ENCODE measurements at places on chromosomes 13 and 19. TPM values are rescaled to one million over a fixed set of nuclear protein-coding genes. Genes with fewer than 3 reads are reported as not detected.

DNA sequence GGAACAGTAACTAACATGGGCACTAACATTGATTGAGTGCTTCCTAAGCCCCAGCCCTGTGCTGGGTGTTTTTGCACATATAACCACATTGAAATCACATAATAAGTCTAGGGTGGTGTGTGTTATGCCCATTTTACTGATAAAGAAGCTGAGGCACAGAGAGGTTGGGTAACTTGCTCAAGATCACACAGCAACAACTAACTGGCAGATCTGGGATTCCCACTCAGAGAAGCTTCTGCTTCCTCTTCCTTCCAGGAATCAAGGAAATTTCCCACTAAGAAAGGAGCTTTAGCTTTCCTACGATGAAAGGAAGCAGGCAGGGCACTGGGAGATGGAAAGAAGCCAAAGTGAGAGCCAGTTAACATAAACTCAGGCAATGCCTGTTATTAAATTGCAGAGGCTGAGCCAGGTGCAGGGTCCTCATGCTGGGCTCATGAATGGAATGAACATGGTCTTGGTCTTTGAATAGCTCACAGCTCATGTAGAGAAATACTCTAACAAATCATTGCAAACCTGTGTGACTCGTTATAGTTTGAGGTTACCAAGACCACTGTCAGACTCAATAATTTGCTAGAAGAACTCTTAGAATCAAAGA lies 10.1 kb downstream of the SSC5D start:
- no peak for DNase-seq

DNA sequence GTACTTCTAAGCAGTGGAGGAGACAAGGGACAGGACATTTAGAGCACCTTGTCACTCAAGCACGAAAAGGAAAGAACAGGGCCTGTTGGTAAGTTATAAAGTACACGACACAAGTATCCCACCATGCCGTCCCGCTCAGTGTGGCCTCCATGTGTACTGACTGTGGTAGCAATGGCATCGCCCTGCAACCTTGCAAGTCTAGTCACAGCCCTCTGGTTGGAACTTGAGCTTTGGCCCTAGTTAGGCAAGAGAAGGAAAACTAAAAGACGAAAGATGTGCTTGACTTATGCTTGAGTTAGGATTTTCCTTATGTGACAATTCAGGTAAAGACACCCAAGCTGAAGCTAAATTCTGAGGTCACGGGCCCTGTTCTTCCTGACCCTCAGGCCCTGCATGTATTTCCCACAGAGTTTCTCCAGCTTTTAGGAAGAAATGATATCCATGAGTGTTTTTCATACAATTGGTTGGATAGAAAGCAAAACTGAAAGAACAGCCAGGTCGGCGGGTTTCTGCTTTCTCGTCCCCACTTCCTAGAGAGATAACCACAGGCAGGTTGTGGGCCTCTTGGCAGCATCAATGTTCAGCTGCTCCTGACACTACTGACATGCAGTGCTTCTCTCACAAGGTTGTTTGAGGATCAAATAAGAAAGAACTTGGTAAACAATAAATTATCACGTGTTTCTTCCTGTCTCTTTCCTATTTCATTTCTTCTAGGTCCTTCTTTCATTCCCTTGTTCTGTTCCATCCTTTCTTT lies 216.2 kb downstream of the IRS2 start:
- peak; percentile 1 for DNase-seq

DNA sequence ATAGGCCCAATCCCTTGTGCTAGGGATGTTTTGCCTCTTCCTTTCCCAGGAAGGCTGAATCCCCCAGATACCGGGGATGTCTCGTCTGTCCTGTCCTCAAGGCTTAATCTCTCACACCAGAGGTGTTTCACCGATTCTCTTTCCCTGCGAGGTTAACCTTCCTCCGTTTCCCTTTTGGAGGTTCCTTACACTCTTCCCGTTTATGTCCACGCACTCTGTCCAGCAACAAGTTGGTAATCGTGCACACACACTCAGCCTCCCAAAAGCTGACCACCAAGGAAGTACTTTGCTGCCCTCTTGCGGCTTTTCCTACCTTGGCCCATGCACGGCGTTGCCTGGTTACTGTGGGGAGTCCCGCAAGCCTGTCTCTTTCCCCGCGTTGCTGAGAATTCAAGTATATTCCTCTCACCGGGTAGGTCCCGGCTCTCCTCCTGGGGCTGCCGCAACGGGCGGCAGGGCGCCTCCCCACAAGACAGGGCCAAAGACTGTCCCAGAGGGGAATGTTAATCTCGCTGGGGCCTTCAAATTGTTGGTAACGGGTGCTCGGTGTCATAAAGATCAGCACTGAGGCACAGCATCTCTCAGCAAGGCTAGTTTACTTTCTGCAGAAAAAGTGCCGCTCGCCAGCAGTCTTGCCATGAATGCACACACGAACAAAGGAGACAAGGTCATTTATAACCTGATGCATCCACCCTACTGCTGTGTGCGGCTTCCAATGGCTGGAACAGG lies 36.7 kb upstream of the CD177 start:
- DNase-seq, result no peak

DNA sequence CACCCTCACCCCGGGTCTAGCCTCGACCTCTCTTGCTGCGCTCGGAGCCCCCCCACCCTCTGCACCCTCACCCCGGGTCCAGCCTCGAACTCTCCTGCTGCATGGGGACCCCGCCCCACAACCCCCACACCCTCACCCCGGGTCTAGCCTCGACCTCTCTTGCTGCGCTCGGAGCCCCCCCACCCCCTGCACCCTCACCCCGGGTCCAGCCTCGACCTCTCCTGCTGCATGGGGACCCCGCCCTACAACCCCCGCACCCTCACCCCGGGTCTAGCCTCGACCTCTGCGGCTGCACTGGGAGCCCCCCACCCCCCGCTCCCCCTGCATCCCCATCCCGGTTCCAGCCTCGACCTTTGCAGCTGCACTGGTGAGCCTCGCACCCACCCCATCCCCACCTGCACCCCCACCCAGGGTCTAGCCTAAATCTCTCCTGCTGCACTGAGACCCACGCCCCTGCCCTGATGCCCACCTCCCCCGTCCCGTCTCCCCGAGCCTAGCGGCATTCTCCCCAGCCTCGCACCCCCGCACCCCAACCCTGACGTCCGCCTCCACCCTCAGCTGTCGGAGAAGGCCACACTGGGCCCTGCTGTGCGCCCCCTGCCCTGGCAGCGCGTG lies 1.8 kb downstream of the CFD start:
- no peak for DNase-seq

GRCh38 chr13:43991773-43992201 lies 112.1 kb downstream of the LACC1 start:
- no peak for DNase-seq

- no peak for DNase-seq
Measured at GRCh38 chr13:96426167-96426566, 336.3 kb downstream of the HS6ST3 start.

DNA sequence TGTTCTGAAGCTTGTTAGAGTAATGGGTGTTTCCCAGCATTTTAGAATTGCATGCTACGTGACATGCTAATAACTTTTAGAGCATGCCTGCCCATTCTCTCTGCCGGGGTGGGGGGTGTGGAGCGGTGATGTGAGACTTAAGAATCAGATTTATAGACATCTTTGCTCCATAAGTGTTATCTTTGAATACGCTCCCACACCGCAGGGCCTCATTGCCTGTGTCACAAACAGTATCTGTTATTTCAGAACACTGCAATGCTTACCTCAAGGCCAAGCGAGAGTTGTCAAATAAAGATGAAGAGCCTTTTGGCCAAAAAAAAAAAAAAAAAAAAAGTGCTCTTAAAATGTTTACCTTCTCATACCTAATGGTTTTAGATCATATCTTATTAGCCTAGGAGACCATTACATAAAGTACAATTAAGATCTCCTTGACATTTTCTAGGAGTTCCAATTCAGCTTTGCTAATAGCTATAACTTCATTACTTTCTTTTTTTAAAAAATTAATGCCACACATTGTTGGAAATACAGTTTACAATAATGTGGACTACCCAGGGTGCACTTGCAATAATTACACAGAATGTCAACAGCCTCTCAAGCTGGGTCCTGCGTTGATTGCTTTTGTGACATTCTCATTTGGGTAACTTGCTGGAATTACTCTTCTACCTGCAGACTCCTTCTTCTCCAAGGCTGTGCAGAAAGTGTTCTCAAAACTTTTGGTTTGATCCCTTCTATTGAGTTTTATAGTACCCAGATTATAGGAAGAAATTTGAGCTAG lies 525.3 kb downstream of the KLF12 start:
- DNase-seq, result no peak

DNA sequence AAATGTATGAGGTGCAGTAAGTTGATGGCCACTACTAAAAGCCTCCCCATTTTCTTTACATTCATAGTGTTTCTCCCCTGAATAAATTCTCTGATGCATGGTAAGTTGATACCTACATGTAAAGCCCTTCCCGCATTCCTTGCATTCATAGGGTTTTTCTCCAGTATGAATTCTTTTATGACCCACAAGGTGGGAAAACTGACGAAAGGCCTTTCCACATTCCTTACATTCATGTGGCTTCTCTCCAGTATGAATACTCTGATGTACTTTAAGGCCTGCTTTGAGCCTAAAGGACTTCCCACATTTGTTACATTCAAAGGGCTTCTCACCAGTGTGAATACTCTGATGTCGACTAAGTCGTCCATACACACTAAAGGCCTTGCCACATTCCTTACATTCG lies 20.5 kb downstream of the ZNF607 start:
- no peak for DNase-seq

- DNase-seq, result no peak
Measured at GRCh38 chr19:10912619-10913018, 15.8 kb downstream of the YIPF2 start.

GRCh38 chr13:27117158-27117557 lies 54.5 kb downstream of the USP12 start:
- DNase-seq, result no peak

GRCh38 chr19:17125728-17126677 lies 50.4 kb downstream of the MYO9B start:
- DNase-seq, result peak; percentile 58

GRCh38 chr13:44300895-44301638 lies 72.6 kb upstream of the SERP2 start:
- DNase-seq, result peak; percentile 18

DNA sequence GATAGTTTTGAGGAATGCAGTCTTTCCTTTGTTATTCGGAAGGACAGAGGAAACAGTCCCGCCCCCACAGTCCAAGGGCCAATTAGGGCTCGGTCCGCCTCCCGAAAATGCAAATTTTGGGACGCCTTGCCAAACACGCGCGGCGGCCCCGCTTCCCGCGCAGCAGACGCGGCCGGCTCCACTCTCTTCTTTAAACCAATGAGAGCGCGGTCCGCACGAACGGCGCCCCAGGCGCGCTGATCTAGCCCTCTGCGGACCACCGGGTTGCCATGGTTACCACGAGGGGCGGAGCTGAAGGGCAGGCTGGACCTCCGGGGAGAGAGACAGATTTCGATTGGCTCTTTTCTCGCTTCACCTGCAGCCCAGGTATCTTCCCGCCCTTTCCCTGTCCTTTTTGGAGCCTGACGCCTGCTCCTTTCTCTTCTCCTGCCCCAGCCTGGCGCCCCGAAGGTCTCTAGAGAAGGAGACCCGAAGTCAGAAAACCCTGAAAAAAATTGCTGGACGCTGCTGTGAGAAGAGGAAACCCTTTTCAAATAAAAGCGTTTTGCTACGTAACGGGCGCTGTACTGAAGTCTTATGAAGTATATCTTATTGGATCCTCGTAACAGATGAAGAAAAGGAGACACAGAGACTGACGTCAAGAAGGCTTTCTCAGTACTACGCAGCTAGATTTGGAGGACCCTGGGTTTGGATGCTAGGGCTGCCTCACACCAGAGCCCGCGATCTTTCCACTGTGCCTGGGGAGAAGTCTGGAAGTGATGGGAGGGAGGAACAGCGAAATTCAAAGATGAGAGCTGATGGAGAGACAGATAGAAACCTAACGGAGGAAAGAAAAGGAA lies 2.0 kb downstream of the PTH2 start:
- no peak for DNase-seq

DNA sequence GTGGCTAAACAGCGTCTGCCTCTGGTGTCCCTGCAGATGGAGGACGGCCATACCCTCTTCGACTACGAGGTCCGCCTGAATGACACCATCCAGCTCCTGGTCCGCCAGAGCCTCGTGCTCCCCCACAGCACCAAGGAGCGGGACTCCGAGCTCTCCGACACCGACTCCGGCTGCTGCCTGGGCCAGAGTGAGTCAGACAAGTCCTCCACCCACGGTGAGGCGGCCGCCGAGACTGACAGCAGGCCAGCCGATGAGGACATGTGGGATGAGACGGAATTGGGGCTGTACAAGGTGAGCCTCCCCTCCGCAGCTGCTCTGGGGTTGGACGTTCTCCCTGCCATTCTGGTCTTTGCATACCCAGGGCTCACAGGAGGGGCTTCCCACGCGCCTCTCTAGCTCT lies 19.9 kb downstream of the UHRF1 start:
- no peak for DNase-seq

- no peak for DNase-seq
Measured at GRCh38 chr13:61600360-61601033, 184.8 kb upstream of the PCDH20 start.

- DNase-seq, result no peak
Measured at GRCh38 chr13:97497400-97497799, 63.4 kb downstream of the RAP2A start.

DNA sequence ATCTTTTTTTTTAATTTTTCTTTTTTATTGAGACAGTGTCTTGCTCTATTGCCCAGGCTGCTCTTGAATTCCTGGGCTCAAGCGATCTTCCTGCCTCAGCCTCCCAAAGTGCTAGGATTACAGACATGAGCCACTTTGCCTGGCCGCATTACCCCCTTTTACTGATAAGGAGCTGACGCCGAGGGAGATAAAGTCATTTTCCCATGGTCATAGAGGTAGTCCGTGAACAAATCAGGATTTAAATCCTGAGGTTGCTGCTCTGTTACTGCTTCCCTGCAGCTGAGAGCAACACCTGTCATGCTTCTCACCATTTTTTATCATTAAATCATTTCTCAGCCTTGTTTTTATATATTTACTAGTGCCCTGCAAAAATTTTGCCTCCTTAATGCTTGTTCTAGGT lies 7.4 kb downstream of the CYSLTR2 start:
- DNase-seq, result no peak

DNA sequence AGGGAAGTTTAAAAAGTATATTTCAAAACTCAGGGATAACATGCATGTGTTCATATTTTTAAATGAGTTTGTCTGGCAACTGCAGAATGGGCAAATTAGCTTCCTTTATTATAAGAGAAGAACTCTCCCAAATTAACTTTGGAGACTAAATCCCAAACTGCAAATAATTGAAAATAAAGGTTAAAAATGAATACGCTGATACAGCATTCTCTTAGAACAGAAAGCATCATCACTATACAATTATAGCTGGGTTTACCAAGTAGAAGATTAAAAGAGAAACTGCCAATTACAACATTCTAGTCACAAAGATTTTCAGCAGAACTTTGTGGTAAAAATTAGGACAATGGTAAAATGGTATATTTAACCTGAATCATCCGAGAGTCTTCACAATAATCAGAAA lies 73.3 kb downstream of the OLFM4 start:
- DNase-seq, result no peak

The LRP3 gene
- not detected for total RNA-seq

The FGF21 gene
- total RNA-seq, result not detected

The MEDAG gene
- total RNA-seq, result not detected

The DNAJC15 gene
- total RNA-seq, result 12.6 TPM

The PSG11 gene
- total RNA-seq, result not detected
